ENCODE measurements at places on chromosomes 11 and 22.

GRCh38 chr11:19499026-19499669 is 213.5 kb upstream of the NAV2 start:
- DNase-seq = peak; percentile 48

GRCh38 chr11:8531312-8531711 is 62.7 kb downstream of the STK33 start:
- DNase-seq = no peak

DNA sequence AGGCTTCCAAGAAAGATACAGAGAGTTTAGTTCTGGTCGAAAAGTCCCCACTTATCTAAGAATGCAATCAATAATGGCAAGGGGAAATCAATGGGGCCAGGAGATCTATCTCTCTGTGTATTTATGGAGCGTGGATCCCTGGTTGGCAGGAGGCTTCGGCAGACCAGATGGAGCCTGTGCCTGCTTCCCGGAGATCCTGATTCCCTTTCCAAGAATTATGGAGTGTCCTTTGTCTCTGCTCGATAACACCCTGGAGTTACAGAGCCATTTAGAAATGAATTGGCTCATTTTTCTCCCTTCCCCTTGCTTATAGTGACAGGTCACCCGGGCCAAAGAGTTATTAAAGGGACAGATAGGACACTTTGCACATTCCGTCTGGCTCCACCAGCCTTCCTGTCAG is 92.4 kb downstream of the ISX start:
- DNase-seq = no peak

GRCh38 chr22:35746248-35746647 is 28.6 kb downstream of the APOL5 start:
- DNase-seq = no peak

DNA sequence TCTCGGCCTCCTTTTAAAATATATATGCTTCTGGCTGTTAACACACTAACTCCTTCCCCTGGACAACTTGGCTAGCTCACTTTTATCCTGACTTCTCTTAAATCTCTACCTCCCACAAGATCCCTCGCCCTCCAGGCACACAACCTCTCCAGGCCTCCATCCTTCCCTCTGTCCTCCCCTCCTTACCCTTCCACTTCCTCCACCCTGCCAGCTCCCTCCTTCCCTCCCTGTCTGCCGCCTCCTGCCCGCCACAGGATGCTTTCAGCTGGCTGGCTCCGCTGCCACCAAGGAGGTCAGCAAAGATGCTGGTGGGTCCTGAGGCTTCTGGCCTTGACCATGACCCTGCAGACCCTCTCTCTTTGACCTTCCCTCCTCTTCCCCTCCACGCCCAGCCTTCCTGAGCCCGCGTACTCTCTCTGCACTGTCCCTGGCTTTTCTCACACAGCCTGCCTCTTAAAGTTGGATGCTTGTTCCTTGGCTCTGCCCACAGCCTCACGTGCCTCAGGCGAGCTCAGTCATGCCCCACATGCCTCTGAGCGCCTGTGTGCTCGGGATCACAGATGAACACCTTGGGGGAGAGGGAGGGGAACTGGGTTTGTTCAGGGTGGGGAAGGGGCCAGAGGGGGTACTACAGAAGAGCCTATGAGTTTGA is 6.7 kb downstream of the NFAM1 start:
- DNase-seq = no peak

GRCh38 chr11:17459236-17459896 is 17.3 kb downstream of the ABCC8 start:
- peak; percentile 8 for DNase-seq

DNA sequence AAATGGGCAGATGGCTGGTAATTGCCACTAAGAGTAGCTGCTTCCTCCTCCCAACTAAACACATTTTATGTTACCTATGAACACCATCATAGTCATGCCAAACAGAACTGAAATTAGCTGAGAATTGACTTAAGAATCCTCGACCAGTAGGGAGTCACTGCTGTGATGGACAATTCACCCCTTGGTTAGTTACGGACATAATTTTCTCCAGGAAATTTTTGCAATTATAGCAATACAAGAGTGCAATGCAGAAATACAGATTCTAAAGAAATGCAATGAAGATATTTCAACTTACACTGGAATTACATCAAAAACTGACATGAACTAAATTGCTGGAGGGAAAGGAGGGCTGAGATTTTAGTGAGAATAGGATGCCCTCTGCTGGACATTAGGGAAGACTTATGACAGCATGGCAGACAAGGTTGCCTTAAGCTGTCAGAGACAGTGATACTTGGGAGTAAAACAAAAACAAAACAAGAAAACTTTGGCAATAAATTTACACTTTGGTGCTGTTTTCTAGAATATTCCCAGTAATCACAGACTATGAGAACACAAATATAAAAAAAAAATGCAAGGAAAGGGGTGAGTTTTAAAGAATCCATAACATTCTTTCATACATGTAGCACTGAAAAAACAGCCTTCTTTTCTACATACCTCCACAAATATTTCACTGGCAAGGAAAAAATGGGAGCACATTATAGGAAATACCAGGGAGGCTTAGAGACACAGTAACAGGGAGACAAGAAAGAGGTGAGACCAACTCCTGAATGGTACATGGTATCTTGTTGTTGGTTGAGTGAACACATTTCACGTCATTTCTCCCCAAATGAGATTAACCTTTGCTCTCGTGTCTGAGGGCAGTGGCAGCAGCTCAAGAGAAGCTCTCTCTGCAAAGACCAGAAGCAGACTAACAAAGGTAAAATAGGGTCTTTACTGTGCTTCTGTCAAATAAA is 11.2 kb upstream of the PPP2R1B start:
- DNase-seq = peak; percentile 81

- DNase-seq = no peak
Measured at GRCh38 chr11:86313793-86314192, 11.8 kb downstream of the HIKESHI start.

GRCh38 chr22:28773461-28773867 is 969 bp downstream of the CCDC117 start:
- DNase-seq = peak; percentile 21

- no peak for DNase-seq
Measured at GRCh38 chr11:65186701-65187100, 5.0 kb downstream of the CAPN1 start.

DNA sequence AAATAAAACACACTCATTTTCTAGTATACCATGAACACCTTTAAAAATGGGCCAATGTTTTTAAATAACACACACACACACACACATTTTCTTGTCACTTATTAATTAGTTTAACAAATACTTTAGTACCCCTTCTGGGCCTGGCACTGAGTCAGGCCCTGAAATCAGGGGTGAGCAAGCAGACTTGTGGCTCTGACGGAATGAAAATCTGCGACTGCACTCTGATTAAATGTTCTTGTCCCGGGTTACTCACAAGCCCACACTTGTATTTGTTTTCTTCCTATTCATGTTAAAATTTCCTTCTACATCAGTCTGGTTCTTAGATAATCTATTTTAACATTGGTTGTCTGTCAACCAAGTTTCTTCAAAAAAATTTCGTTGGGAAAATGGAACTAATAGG is 43.0 kb upstream of the PDGFD start:
- no peak for DNase-seq

- DNase-seq = no peak
Measured at GRCh38 chr11:116422556-116422955, 350.2 kb downstream of the BUD13 start.

- peak; percentile 91 for DNase-seq
Measured at GRCh38 chr11:128553662-128554362, 33.5 kb downstream of the ETS1 start.

DNA sequence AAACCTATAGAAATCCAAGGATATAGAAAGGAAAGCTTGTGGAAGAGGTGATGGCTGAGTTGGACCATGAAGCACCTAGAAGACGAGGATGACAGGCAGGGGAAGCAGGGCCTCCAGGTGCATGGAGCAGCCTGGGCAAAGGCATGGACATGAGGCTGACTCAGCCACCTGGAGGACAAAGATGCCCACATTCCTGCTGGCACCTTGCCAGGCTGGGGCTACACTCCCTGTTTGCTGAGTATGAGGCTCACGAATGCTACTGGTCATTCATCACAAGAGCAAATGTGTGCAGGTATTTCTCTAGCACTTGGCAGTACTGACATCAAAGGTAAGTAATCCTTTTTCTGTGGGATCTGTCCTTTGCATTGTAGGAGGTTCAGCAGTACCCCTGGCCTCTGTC is 7.1 kb upstream of the SCGB2A1 start:
- no peak for DNase-seq

- peak; percentile 21 for DNase-seq
Measured at GRCh38 chr11:118870396-118871343, 13.0 kb upstream of the CXCR5 start.

DNA sequence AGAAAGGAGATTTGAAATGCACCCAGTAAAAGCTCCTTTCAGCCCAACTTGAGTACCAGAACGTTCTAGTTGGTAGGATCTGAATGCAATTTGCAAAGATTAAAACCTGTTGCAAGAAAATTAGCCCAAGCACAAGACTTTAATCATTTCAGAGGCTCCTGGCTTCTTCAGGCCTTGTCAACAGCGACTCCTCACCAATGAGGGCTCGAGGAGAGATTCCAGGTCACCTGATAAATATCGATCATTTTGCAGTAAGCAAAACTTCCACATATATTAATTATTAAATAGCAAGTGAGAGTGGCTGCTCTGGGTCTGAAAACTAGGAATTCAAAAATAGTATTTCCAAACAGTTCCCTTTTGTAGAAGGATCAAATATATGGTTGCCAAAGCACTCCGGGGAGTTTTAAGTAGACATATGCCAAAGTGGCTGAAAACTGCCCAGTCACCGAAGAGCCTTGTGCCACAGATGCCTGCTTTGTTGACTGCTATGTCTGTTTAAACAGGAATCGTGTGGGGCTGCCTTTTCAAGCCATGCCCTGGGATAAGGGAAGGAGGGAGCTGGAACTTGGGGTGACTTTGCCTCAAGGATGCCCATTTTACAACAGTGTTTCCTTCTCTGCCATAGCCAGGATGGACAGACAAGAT is 64.0 kb downstream of the CSNK2A3 start:
- no peak for DNase-seq

DNA sequence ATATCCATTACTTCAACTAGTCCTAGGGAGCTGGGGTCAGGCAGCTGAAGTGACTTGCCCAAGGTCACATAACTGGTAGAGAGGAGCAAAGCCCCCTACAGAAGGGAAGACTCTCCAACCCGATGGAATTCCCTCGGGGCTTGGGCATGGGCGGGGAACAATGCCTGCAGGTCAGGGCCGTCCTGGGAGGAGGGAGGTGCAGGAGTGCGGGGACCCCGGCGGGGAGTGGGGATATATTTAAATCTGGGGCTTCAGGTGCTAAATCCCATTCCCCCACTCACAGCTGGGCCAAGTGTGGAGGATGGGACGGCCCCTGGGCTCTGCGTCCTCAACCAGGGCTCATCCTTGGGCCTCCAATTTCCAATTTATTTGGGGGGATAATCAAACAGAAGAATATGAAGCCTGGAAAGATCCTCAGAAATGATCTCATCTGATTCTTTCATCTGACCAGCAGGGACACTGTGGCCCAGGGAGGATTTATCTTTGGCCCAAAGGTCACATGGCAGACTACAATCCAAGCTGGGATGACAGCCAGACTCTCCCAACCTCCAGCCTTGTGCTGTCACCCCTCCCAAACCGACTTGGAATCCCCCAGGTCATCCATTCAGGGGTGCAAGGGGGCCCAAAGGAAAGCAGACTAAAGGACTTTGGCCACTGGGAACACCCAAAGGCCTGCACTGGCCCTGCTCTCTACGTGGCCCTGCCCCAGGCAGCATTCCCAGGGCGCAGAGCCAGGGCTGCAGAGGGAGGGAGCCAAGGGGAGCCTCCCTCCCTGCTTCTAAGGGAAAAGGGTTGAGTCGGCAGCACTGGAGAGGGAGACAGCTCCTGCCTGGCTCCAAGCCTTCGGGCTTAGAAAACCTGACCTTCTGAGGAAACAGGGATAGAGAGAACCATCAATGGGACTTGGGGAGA is 8.7 kb upstream of the C1QTNF6 start:
- peak; percentile 82 for DNase-seq

GRCh38 chr11:72834905-72835304 is 20.7 kb downstream of the ATG16L2 start:
- no peak for DNase-seq

- DNase-seq = no peak
Measured at GRCh38 chr11:44949160-44950030, 1.3 kb downstream of the TP53I11 start.

- peak; percentile 63 for DNase-seq
Measured at GRCh38 chr11:44029977-44030911, 17.5 kb upstream of the ACCSL start.

GRCh38 chr11:66722745-66723651 is 6.0 kb downstream of the SPTBN2 start:
- DNase-seq = no peak

- DNase-seq = no peak
Measured at GRCh38 chr11:69491071-69492031, 9.9 kb downstream of the LINC01488 start.

GRCh38 chr11:86595451-86595850 is 77.0 kb downstream of the ME3 start:
- DNase-seq = no peak

DNA sequence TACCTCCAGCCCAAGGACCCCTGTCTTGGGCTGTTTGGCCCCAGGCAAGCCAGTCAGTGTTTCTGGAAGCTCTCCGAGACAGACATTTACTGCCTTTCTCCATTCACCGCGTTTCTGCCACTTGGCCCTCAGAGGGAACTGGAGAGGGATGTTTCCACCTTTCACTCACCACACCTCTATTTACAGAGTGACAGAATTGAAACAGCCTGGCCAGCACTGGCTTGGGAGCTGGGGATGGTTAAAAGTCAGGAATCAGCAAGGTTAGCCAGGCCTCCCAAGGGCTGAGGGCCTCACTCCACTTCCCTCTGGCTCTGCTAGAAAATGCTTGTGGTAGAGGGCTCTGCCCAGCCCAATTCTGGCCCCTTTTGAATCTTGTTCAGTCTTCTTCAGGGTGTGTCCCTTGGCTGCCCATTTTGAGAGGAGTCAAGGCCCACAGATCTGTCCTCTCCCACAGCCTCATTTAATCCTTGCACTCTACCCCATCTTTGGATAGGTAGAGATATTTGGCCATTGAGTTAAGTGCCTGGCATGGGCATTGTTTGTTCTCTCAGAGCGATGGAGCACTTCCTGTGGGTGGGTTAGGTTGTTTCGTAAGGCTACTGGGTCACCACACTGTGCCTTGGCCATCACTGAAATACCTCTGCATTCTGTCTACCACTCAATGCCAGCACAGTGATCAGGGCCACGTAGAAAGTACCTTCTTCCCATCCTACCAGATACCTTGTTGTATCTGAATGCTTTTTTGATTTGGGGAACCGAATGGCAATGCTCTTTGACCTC is 119.2 kb downstream of the MICAL2 start:
- DNase-seq = no peak

Data from fibroblast of upper back skin (primary cell).